ENCODE measurements at places on chromosomes 1 and 21. TPM values are rescaled to one million over a fixed set of nuclear protein-coding genes. Genes with fewer than 3 reads are reported as not detected.

MLLT11 gene
- total RNA-seq: 5.3 TPM

SLC35A3 gene
- total RNA-seq: 13.6 TPM

NECTIN4 gene
- 0.18 TPM for total RNA-seq

S100A2 gene
- total RNA-seq: 3.6 TPM

- peak; percentile 30 for DNase-seq
- no peaks in the 10 kb centered on the region for H3K36me3 ChIP-seq
- H3K4me1 ChIP-seq: no peaks in the 10 kb centered on the region
- H3K4me3 ChIP-seq: no peak overlapping the region
- no peak overlapping the region for H3K27ac ChIP-seq
Measured at GRCh38 chr1:113616156-113616555, 143.1 kb downstream of the PHTF1 start.

DNA sequence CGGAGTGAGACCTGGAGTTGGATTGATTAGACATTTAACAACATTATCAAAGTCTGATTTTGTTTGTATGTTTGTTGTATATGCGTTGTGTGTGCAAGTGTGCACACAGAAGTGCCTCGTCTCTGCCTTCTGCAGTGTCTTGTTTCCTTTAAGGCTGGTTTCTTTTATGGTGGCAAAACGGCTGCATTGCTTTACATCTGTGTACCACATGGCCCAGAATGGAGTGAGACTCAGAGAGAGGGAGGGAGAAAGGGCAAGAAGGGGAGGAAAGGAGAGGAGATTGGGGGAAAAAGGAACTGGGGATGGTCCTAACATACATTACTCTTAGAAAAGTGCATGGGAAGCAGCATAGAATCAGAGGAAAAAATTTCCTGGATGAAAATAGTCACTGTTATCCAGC lies 99.7 kb upstream of the WLS start:
- H3K27me3 ChIP-seq: no peaks in the 10 kb centered on the region
- no peaks in the 10 kb centered on the region for H3K36me3 ChIP-seq
- H3K4me3 ChIP-seq: no peak overlapping the region
- H3K27ac ChIP-seq: peak overlapping the region; percentile 26
- DNase-seq: peak; percentile 36
- peaks cover 20% of the 10 kb centered on the region for H3K4me1 ChIP-seq

DNA sequence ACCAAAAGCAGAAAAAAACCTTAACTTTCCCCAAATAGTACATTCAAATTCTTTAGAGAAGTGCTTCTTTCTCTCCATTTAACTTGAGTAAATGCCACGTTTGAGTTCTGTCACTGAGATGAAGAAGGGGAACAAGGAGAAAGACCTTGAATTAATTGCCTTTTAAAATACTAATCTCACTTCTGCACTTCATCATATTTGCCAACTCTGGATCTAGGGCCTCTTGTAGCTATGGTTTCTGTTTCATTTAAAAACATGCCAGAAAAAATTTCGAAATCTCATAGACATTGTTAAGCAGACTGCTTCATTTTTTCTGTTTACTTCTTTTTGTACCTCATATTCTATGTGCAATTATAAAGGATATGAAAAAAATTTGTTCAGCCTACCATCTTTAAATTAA lies 24.6 kb downstream of the MIXL1 start:
- H3K27ac ChIP-seq: no peak overlapping the region
- DNase-seq: peak; percentile 38
- no peaks in the 10 kb centered on the region for H3K36me3 ChIP-seq

DNA sequence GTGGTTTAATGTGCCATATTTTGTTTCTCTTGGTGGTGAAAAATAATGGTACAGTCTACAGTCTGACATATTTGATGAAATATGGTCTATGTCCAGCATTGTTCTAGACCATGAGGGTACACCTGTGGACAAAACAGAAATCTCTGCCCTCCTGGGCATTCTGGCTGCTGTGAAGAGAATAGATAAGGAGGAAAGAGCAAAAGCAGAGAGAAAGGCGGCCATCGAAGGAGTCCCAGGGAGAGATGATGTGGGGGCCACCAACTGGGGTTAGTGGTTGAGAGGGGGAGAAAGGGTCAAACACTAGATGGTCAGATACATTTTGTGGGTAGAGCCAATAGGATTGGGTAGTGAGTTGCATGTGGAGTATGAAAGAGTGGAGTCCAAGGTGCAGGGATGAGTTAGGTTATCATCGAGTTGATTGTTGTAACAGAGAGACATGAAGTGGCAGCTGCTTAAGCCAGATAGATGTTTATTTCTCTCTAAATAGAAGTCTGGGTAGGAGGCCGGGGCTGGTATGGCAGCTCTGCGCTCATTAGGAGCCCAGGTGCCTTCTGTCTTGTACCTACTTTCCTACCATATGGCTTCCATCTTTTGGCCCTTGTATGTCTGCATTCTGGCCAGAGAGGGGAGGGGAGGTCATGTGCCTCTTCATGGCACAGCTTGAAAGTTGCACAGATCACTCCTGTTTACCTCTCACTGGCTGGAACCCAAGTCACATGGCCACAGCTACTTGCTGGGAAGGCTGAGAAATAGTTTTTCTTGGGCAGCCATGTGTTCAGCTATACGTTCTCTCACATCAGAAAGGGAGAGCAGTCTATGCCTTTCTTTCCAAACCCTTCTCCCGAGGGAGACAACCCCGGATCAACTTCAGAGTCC lies 13.0 kb downstream of the UBE4B start:
- H3K27ac ChIP-seq: peak overlapping the region; percentile 73
- peaks cover 13% of the 10 kb centered on the region for H3K4me1 ChIP-seq
- no peak overlapping the region for H3K4me3 ChIP-seq
- peak; percentile 79 for DNase-seq

GRCh38 chr1:154751690-154752089 lies 118.4 kb downstream of the KCNN3 start:
- peaks cover 79% of the 10 kb centered on the region for H3K27me3 ChIP-seq
- H3K4me1 ChIP-seq: no peaks in the 10 kb centered on the region
- DNase-seq: no peak
- H3K36me3 ChIP-seq: no peaks in the 10 kb centered on the region
- no peak overlapping the region for H3K27ac ChIP-seq

DNA sequence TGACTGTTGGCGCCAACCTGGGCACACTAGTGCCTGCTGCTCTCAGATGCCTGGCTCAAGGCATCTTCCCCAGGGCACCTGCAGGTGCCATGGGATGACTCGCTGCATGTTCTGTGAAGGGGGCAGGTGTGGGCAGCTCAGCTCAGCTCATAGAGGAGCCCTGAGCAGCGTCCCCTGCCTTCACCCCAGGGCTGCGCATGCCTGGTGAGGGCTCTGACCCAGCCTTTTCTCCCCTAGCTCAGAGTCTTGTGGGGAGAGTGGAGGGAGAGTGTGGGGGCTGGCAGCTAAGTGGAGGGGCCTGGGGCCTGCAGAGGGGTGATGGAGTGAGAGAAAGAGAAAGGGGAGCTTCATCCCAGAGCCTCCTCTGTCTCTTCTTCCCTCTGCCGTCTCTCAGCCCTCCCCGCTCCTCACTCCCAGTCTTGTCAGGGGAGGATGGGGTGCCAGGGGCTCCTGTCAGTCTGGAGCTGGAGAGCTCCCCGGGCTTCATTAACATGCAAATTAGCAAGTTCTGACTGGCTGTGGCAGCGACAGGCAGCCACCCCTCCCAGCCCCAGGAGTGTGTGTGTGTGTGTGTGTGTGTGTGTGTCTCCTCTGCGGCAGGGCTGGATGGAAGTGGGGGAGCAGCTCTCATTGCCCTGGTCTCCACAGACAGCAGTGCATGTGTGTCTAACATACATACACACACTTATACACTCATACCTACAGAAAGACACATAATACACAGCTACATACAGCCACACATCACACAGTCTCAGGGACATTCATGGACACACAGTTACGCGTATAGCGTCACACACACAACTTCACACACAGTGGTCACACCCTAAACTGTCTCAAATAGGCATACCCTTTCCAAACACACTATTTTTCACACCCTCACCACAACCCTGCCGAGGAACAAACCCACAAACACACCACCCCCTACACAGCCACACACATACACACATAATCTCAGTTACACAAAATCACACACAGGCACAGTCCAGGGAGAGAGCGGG lies 34.0 kb downstream of the FOXO6 start:
- no peak overlapping the region for H3K27ac ChIP-seq
- DNase-seq: no peak
- H3K4me3 ChIP-seq: no peak overlapping the region
- no peaks in the 10 kb centered on the region for H3K4me1 ChIP-seq
- peaks cover 76% of the 10 kb centered on the region for H3K27me3 ChIP-seq

DNA sequence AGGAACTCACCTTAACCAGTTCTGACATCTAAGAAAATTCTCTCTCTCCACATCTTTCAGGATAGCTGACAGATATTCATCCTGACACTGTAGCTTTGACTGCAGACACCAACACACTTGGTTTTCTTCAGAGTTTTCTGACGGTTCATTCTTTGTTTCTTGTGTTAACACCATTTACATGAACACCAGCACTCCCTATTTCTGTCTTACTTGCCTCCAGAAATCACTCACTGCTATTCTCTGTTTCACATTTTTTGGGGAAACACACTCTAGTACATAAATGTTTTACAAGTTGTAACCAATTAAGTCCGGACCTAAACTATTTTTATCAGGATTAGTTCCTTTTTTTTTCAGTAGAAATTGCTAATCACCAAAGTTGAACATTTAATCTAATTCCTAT lies 15.4 kb downstream of the FLVCR1 start:
- no peak for DNase-seq
- H3K27ac ChIP-seq: no peak overlapping the region
- H3K36me3 ChIP-seq: peaks cover 13% of the 10 kb centered on the region

DNA sequence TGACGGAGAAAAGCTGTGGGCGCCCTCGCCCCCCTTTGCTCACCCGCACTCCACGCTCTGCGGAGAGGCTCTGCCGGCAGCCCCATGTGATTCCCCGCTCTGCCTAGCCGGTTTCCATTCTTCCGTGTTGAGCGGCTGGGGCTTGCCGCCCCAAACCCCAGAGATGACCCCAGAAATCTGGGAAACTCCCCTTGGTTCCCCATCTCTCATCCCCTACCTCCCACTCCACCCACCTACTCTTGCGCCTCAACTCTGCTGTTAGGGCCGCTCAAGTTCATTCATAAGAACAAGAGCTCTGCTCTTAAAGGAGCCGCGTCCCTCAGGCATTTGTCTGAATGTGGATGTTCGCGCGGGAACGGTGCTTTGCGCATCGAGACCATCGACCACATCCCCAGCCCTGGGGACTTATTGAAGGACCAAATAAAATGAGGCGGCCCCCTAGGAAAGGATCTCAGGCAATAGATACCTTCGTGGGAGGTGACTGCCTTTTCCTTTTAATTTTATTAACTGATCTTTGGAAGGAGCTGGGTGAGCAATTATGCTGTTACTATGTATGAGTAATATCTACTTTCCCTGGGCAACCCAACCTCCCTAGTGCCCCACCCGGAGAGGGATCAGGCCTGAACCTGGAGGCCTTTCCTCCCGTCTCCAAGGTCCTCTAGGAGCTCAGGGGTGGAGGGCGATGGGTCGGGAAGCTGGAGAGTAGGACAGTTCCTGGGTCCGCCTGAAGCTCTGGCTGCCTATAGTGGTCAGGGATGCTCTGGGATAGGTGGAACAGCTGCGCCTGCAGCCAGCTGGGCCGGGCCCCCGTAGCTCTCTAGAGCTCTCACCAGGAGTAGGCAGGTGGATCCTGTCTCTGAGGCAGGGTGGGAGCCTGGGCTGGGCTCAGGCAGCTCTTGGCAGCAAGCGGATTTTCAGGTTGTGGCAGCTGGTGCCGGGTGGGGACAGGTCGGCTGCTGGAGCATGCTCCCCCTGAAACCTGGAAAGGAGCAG lies 898 bp downstream of the MFSD2A start:
- DNase-seq: peak; percentile 49
- H3K27ac ChIP-seq: no peak overlapping the region
- H3K4me3 ChIP-seq: peak overlapping the region; percentile 54
- H3K27me3 ChIP-seq: no peaks in the 10 kb centered on the region
- peaks cover 1% of the 10 kb centered on the region for H3K36me3 ChIP-seq

Data from IMR-90 (cell line).